ENCODE measurements at places on chromosomes 5 and 9.

DNA sequence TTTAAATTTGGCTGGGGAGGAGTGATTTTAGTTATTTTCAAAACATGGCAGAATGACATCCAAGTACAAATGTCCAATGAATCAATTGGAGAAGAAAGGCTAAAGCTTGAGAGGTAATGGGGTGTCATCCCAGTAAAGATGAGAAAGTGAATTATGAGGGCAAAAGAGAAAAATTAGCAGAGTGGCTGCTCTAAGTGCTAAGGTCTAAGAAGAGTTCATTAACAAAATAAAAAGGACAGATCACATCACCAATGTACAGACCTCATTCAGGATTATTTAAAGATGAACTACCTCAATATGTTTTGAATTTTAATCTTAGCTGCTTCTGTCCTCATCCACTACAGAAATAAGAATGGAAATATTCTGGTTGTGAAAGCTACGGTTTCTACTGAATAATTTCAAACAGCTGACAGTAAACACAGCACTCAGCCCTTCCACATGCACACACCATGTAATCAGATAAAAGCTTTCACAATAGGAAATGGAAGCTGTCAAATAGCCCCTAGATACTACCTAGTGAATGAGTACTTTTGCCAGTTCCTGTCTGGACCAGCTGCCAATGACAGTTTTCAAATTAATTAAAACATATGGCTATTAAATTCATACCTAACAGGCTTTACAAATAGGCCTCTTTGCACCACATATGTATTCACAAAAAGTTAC, 171.5 kb downstream of the SSBP2 start:
- DNase-seq: no peak

- DNase-seq: no peak
Observed at GRCh38 chr9:114681594-114682332, at the start of gene TEX48. TSS of gene TEX48 (minus strand) at chr9:114682192. CDS start at chr9:114671723, 10,469 bp downstream.

GRCh38 chr5:177495243-177496060, 2.0 kb downstream of the PDLIM7 start:
- DNase-seq: no peak

DNA sequence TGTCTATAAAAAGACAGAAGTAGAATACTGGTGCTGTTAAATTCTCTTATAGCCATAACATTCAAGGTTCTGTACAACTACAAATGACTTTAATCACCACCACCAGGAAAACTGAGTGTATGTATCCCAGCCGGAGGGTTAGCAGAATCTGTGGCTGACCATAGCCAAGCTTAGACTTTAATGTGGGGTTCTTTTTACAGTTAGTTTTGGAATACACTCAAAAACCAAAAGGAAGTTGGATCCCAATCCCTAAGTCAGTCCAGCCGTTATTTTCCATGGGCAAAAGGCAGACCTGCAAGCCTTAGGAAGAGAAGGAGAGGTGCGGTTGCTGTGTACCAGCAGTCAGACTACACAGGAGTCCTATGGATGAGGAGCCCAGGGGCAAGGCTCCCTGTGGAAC, 179.8 kb downstream of the ENC1 start:
- no peak for DNase-seq

GRCh38 chr5:166024970-166025369, 2266.5 kb upstream of the WWC1 start:
- no peak for DNase-seq

DNA sequence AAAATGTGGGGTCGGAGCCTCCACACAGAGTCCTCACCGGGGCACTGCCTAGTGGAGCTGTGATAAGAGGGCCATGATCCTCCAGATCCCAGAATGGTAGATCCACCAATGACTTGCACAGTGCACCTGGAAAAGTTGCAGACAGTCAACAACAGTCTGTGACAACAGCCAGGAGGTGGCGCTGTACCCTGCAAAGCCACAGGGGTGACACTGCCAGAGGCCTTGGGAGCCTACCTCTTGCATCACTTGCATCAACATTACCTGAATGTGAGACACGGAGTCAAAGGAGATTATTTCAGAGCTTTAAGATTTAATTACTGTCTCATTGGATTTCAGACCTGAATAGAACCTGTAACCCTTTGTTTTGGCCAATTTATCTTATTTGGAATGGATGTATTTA, 614.1 kb upstream of the CDH9 start:
- DNase-seq: no peak

DNA sequence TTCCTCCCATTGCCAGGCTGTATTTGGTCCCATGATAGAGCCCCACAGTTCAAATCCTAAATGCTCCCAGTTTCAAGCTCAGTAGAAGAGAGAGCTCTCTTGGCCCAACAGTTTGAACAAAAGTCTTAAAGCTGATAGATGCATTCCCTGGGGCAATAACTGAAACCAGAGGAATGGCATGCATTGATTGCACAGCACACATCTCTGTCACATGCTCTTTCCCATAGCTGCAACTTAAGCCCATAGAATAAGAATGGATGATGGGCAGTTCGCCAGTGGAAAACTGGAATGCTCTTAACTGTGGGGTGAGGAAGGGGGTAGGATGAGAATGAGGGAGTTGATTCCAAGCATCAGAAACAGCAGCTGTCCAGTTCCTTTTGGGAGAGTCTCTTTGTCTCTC, 1942.4 kb upstream of the WWC1 start:
- no peak for DNase-seq

GRCh38 chr9:126973651-126974529, 59.3 kb downstream of the RALGPS1 start:
- no peak for DNase-seq

DNA sequence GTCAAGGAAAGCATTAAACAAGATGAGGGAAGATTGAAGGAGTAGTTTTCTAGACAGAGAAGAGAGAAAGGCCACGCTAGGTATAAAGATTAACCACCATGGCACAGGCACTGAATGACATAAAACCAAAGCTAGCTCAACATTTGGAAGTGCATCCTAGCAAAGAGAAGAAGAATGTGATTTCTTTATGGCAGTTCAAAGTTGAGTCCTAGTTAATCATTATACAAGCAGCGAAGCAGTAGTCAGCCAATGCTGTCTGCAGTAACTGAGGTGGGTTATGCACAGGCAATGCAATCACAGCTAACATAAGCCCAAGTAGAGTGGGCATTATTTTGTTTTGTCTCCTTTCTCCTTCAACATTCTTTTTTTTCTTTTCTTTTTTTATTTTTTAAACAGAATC, 24.0 kb upstream of the ANKRD31 start:
- DNase-seq: no peak

DNA sequence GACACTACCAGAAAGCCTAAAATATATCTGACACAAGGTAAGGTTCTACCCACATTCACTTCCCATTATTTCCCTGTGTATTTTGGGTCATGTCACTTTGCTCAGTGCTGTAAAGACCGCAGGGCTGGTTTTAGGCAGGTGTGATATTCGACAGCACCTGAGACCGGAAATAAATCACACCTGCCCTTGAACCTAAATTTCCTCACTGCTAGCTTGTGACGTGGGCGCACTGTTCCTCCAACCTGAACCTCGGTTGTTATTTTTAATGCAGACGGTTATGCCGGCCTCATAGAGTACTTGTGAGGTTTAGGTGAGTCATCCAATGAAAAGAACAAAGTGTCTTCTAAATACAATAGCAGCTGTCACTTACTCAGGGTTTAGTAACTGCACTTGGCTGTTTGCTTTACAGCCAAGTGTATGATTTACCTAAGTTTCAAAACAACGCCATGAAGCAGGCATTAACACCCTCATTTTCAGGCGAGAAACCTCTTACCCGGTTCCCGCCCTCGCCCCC, 20.7 kb upstream of the ZNF782 start:
- DNase-seq: no peak

DNA sequence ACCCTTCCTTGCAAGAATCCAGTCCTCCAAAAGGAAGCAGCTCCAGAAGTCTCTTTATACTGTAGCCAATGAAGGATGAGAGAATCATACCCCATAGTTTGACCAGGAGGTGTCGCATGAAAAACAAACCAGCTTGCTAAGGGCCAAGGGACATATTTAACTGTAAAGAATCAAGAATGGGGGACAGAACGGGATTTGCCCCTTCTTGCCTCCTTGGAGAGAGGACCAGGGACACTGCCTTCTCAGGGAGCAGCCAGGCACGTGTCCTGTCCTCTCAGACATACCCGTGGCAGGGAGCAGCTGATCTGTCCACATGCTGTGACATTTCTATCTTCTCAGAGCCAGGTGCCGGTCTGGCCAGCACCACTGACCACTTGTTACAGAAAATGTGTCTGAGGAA, 11.7 kb downstream of the PRUNE2 start:
- no peak for DNase-seq

- DNase-seq: no peak
Observed at GRCh38 chr9:99351647-99352046, 129.6 kb downstream of the SEC61B start.

DNA sequence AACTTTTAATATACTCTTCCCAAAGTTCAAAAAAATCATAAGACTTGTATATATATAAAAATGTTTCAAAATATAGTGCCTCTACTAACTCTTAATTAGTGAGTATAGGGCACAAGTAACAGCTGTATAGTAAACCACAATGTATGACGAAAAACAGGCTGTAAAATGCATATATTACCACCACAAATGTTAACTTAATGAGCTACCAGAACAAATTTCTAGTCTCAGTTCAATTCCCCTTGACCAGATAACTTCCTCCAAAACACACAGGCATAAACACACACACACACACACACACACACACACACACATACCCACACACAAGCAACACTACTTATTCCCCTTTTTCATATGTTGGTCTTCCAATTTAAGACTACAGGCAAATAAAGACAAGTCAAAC, 78.8 kb downstream of the FBXL17 start:
- no peak for DNase-seq

DNA sequence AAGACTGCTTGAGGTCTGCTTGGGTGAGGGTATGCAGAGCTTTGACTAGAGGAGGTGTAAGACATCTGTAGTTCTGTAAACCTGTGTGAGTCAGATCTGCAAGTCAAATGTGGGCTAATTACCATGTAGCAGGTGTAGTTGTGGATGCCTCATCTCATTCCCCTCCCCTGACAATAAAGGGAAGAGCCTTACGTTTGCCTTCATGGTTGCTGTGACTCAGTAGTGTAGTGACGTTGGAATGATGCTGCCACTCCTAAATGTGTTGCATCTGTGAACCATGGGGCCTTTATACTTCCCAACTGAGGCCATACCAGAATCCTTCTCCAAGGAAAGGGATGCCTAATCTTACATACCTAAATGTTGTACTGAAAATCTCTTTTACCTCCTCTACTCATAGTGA, 26.0 kb downstream of the PRDM6 start:
- no peak for DNase-seq

DNA sequence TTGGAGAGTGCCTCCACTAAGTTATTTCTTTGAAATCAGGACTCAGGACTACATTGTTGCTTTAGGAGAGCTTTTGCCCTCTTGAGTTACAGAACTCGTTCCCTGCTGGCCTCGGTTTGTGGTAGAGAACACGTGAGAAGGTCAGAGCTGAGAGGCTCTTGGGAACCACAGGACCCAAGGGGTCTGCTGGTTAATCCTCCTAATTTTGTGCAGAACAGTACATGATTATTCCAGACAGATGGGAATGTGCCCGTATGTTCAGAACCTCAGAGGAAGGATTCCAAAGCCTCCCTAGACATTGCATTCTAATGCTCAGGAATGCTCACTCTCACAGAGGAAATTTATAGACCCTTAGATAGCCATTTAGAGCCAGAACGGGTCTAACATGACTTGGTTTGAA, 25.2 kb upstream of the BASP1 start:
- no peak for DNase-seq

- DNase-seq: no peak
Observed at GRCh38 chr9:13443346-13444244, 164.1 kb upstream of the MPDZ start.

DNA sequence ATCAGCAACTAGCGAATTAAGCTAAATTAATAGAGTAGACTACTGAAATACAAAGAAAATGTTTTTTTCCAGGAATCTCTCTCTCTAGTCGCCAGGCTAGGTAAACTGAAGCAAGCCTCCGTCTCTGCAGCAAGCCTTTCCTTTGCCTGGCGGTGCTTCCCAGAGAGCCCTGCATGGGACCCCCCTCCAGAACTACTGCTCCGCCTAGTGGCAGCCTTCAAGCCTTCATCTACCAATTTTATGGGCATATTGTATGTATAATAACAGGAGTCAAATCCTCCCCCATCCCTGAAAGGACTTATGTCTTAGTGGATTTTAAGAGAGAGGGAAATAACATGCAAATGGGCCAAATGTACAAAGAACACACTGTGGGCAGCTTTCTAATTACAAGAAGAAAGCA, 241.9 kb downstream of the SAXO1 start:
- DNase-seq: no peak
